ENCODE measurements at places on chromosomes 6 and 20.

DNA sequence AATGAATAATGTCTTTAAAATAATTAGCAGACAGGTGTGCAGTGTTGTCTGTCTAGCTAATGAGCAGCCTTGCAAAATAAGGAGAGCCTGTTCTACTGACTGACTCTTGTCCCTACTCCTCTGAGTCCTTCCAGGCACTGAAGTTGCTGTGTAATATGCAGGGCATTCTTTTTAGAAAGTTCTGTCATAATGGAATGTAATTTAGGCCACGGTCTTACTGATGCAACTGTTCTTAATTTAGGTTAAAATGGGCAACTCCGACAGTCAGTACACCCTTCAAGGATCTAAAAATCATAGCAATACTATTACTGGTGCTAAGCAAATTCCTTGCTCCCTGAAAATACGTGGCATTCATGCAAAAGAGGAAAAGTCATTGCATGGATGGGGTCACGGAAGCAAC lies 133.9 kb downstream of the TIAM2 start:
- no peak for DNase-seq

DNA sequence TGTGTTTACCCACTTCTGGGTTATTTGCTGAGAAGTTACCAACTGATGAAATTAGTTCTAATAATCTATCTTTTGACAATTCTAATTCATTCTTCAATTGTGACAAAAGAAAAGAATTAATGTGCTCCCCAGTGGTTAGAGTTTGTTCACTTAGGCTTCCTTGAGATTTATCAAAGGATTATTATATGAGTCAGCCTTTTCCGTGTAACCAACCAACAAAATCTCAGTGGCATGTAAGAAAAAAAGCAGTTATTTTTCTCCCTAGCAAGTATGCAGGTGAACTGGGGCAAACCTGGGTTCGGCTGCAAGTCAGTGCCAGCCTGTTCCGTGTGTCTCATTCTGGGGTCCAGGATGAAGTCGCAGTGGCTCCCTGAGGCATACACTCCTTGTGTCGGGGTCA lies 28.8 kb upstream of the HIVEP1 start:
- no peak for DNase-seq

- no peak for DNase-seq
Measured at GRCh38 chr6:46380152-46380807, 111.0 kb downstream of the RCAN2 start.

DNA sequence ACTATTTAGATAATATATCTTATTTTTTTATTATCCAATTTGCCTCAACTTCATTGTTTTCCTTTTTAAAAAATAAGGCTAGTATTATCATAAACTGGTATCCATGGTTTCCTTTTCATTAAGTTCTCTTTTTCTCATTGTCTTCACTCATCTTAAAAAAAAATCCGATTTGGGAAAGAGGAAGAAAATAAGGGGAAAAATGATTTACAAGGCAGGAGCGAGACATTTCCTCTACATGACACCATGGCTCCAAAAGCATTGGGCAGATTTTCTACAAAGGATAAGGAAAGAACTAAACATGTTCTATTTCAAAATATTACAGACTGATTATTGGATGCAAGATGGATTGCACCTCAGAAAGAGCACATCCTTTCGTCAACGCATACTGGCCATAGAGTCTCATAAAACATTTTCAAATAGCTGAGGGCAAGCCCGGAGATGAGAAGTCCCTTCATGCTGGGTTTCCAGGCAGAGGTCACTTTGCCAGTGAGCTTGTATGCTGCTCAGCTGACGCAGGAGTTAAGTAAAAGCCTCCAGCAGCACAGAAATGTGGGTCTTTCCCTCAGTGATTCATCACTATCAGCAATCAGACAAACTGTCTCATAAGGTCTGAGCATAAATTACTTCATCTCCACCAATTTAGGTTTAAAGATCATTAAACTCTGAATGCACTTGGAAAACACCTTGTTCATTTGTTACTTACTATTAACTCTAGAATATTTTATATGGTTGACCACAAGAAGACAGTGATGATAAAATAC lies 129.0 kb upstream of the TNFAIP3 start:
- DNase-seq = no peak

DNA sequence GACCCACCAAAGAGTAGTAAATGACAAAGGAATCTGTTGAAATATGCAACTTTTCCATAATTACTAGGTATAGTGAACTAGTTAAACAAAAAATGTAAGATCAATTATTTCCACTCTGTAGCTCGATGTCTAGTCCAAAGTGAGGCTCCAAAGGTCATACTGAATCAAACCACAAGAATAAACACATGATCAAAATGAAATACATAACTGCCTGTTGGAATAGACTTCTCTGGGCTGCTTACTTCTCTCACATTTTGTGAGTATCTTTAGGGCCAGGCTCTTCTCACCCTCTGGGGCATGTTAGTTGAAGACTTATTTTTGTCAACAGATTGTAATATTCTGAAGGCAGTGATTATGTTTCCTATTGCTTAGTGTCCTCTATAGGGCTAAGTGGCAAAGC lies 103.7 kb upstream of the TMEM170B start:
- no peak for DNase-seq

GRCh38 chr20:4937407-4938319 lies 63.6 kb downstream of the SLC23A2 start:
- no peak for DNase-seq

- no peak for DNase-seq
Measured at GRCh38 chr20:48787861-48788375, 39.9 kb downstream of the PREX1 start.

- no peak for DNase-seq
Measured at GRCh38 chr6:89828988-89829471, 650 bp upstream of the CASP8AP2 start.

GRCh38 chr6:160790028-160790792 lies 88.2 kb downstream of the PLG start:
- DNase-seq = no peak

DNA sequence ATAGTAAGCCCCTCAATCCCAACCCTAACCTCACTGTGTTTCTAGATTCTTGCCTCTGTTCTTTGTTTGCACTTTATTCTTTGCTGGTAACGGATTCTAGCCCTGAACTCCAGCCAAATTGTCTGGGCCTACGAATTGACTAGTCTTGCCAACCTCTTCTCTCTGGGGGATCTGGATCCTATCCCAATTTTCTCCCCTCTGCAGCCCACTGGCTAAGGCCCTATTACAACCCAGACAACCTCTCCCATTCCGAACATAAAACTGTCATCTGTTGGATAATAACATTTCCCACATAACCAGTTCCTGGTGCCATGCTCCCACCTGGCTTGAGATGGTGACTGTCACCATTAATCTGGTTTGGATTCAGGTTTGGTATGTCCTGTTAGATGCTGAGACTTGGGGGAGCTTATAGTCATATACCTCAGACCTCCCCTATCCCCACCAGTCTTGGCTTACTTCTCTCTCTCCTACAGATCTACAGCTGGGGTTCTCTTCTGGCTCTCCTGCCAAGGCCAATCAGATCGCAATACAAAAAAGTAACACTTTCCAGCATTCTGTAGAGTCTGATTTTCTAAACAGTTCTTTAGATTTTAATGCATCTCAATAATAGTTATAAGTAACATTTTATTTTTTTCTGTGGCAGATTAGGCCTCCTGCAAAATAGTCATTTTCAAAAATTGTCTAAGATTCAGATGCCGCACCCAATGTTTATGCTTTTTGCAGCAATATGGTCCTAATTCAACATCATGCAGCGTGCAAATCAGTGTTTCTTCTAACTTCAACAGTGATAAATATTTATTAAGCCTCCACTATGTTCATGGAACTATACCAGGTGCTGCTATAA lies 29.8 kb upstream of the AHI1 start:
- DNase-seq = no peak
